ENCODE measurements at places on chromosomes 7 and 10.

GRCh38 chr7:31814187-31814586, 127.2 kb downstream of the PPP1R17 start:
- DNase-seq, result no peak

DNA sequence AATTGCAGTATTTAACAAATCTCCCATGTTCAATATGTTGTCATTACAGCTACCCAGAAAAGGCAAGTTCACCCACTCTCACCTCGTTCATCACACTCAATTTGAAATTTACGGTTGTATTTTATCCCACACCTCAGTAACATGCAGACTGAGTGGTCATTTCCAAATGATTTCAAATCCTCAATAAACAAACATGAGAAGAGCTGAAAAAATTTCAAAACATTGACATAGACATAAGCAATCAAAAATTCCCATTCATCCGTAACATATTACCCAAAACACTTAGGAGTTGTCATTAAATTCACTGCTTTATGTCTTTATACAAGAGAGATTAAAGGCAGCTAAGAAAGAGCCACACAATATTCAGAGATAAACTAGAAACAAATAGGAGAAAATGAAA, 61.7 kb upstream of the NEBL start:
- no peak for DNase-seq

- no peak for DNase-seq
Measured at GRCh38 chr7:50962962-50963374, 180.3 kb upstream of the GRB10 start.

DNA sequence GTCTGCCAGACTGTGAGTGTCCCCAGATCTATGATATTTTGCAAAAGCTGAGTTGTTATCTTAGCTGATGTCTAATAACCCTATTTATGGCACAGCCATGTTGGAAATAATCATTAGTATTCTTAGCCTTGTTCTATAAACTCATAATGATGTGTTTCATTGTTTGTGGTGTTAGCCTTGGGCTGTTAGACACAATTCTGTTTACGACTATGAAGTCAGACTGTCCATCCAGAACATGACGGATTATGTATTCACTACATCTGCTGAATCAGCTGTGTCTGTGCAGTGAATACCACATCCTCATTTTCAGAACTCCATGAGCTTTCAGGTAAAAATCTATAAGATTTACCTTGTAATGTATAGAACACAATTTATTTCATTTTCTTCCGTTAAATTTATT, 577.1 kb downstream of the NRG3 start:
- DNase-seq, result no peak

- no peak for DNase-seq
Measured at GRCh38 chr10:114328874-114329273, 75.4 kb downstream of the AFAP1L2 start.

DNA sequence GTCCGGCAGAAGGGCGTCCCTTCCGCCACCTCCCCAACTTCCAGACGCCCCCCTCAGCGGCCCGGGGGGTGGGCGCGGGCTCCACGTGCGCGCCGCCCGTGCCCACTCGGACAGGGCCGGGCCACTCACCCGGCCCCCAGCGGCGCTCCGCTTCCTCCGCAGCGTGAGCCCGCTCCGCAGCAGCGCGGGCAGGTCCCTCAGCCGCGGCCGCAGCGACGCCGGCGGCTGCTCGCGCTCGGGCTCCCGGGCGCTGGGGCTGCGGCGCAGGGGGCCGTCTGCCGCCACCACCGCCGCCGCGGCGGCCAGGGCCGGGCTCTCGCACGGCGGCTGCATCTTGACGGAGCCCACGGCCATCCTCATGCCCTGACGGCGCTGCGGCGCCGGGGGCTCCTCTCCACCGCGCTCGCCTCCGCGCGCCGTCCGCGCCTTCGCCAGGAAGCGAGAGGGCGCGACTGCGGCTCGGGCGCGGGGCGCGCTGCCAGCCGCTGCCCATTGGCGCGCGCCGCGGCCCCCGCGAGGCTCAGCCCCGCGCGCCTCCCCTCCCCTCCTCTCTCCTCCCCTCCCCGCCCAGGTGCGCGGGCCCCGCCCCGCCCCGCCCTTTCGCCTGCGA, at the start of gene RAPGEF5:
TSS of gene RAPGEF5 (minus strand) at position 454 of the 610 bp plus-strand sequence. CDS start at position 360, 94 bp downstream.
- no peak for DNase-seq

DNA sequence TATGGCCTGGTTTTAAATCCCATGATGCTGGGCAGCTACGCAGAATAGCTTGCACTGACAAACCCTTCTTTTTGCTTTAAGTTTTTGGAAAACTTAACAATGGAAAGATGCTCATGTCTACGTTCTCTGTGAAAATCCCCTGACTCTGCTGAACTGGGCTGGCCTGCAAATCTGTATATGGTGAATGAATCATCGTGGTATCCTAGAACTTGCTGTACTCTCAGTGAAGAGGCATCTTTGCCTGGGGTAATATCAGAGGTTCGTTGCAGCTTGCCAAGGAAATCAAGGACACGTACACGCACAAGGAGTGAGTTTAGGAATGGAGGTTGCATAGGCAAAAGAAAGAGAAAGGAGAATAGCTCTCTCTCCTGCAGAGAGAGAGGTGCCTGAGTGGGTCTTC, 382.0 kb upstream of the ADARB2 start:
- DNase-seq, result no peak

DNA sequence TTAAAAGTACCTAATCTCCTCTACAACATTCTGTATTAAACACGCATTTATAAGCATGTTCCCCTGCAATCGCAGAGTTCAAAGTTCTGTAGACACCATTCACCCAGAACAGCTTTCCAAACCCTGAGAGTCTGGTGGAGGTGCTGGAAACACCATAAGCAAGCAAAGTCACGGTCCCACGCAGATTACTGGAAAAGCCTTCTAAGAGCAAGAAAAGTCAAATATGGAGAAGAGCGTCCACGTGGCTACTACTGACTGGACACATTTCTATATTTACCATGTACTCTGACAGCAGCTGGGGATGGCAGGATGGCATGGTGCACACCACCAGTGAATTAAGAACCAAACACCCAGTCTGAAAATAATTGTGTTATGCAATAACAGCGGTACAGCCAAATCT, 97.7 kb downstream of the PARD3 start:
- DNase-seq, result no peak

DNA sequence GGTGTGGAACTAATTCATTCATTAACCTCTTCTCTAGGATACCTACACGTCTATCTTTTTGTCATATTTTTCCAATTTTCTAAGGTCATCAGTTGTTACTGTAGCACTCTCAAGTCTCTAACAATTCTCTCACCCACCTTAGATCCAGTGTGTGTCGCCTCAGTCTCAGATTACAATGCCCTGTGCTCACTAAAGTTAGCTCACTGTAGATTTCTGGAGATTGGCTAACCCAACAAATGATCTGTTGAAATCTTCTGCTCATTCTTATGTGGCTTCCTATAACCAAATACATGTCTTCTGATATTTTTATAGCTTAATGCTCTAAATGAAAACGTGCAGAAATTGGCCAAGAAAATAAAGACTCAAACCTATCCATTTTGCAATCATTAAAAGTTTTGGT, 142.6 kb downstream of the SLC25A13 start:
- DNase-seq, result no peak

DNA sequence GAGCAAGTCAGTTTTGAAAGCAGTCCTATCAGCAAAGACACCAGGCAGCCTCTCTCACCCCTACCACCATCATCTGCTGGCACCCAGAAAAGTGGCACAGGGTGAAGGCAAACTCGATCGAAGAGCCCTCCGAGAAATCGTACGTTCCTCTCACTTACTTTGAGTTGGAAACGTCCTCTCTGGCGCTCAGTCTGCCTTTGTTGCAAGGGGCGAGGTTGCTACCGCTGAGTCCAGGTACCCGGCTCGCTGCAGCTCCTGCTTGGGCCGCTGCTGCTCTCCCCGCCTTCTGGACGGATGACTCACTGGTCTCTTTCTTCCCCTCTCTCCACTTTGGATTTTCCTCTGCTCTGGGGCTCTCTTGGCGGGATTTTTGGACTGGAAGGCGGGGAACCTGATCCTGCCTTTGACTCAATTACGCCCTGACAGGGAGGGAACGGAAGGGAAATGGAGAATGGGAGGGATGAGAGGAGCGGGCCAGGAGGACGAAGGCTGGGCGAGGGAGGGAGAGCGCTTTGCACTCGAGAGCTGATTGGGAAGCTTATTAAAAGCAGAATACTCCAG, at the start of gene PTN:
TSS of gene PTN (minus strand) at position 453 of the 561 bp plus-strand sequence. CDS start 88,760 bp downstream, outside the sequence.
- no peak for DNase-seq

DNA sequence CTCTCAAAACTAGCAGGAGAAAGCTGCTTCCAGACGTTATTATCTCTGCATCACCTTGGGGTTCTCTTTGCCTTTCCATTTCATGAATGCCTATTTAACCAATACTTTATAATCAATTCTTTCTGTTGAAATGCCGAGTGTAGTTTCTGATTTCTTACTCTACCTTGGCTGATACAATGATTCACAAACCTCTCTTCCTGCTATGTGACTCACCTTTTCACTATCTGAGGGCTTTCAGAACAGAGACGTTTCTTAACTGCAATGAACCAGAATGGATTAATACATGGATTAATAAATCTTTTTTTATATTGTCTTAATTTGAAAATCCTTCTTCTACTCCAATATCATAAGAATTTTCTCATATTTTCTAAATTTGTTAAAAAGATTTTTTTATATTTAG, 46.4 kb upstream of the ZNF746 start:
- no peak for DNase-seq

DNA sequence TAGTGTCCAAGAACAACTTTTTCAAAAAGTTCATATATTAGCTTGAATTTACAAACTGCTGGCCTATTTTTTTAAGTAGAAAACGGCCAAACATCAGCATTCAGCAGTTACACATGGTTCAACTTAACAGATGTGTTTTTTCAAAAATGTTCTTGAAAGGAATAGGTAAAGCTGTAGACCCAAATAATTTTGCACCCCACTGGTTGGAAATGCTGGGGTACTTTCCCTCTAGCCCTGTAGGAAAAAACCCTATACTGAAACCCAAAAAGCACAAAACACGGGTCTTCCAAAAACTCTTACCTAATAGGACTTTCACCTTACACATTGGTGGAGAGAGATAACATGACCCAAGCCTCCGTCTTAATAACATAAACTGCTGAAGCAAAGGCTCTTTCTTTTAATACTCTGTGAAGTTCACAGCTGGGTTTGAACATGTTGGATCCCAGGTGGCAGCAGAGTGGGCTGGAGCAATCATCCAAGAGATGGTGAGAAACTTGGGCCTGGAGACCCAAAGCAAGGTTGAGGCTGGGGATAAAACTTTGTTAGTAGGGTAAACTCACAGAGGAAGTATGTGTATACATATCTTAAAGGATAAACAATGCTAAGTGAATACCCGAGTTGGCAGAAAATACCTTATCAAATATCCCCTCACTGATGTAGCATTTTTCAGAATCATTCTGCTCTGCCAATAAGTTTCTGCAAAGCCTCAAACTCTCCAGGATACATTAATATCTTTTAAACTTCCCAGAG, 629 bp upstream of the DNAJC9 start:
- DNase-seq, result no peak

DNA sequence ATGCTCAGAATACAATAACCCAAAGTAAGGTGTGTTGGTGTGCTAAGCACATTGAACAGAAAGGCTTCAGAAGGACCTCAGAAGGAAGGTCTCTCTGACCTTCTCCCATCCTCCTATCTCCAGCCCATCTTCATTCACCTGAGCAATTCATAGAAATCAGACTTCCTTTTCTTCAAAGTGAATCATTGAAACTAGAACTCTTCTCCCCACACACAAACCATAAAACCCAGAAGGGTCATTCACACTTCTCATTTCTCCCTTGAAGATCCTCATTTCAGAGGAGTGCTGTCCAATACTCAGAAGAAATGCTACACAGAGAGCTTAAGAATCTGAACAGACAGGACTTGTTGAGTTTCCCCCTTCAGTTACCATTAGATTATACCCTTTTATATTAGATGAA, 89.5 kb downstream of the VWDE start:
- DNase-seq, result no peak

- no peak for DNase-seq
Measured at GRCh38 chr7:24141874-24142509, 142.0 kb upstream of the NPY start.

DNA sequence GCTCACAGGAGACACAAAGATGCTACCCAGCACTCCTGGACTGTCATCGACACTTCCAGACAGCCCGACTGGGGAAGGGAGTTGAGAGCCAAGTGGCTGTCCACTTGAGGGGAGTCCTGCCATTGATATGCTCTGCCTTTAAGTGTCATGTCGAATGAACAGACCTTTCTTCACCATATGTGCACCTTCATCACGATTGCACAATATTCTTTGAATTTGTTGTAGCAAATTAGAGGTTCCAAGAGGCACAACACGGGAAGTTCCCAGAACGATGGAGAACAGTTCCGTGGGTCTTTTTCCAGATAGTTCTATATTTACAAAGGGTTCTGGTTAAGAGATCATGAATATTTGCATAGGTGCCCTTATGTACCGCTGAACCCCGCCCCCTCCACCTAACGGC, 16.0 kb downstream of the SLC18A2 start:
- DNase-seq, result no peak

- no peak for DNase-seq
Measured at GRCh38 chr10:119725517-119725827, 378 bp upstream of the INPP5F start.

- DNase-seq, result no peak
Measured at GRCh38 chr7:13742811-13743210, 246.7 kb downstream of the ETV1 start.

- no peak for DNase-seq
Measured at GRCh38 chr10:58638388-58638787, 125.7 kb downstream of the BICC1 start.

DNA sequence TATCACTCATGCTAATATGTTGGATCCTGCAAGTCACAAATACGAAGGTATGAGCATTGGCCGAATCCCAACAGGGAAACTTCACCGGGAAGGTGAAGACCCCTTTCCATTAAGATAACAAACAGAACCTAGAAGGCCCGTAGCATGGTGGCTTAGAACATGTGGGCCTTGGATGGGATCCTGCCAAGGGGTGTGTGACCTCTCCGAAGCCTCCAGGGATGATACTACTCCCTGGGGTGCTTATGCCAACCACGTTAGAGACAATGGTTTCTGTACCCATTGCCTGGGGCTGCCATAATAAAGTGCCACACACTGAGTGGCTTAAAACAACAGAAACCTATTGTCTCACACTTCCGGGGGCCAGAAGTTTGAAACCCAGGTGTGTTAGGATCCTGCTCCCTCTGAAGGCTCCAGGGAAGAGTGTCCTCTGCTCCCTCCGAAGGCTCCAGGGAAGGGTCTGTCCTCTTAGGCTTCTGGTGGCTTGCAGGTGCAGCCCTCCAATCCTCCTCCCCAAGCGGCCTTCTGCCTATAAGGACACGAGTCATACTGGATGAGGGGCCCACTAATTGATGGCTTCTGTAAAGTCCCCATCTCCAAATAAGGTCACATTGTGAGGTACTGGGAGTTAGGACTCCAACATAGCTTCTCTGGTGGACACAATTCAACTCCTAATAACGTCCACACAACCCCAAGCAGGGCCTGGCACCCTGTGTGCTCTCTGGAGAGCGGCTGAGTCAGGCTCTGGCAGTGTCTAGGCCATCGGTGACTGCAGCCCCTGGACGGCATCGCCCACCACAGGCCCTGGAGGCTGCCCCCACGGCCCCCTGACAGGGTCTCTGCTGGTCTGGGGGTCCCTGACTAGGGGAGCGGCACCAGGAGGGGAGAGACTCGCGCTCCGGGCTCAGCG, 992 bp upstream of the MGMT start:
- no peak for DNase-seq

- no peak for DNase-seq
Measured at GRCh38 chr10:86393862-86394455, 27.4 kb upstream of the GRID1 start.

- no peak for DNase-seq
Measured at GRCh38 chr7:50504646-50505546, 54.7 kb upstream of the FIGNL1 start.
